Neural progenitor cell (in vitro differentiated cells): ENCODE measurements at places on chromosomes 11 and 22.

DNA sequence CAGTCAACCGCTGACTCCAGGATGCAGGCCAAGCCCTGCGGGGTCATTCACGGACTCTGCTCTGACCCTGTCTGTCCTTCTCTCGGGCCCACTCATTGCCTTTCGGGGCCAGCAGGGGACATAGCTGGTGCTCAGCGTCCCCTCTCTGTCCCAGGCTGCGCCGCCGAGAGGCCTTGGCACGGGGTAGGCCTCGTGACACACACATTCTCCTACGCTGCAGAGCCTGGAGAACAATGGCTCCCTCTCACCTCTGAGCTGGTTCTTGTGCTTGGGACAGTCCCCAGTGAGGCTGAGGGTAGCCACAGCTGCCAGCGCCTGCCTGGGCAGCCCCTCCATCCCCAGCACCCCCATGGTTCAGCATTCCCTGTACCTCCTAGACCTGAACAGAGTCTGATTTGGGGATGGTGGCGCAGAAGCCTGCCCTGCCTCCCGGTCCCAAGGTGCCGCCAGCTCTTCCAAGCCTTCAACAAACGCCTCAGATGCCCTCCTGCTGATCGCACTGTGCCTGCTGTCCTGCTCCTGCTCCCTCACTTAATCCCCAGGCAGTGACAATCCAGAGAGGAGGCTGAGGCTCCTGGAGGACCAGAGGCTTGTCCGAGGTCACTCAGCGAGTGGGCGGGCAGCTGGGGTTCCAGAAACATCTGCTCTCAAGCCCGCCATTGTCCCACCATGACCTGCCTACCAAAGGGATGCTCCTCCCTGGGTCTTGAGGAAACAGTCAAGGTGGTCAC is 30.4 kb downstream of the DUSP8 start:
- H3K36me3 ChIP-seq: no peaks in the 10 kb centered on the region
- H3K27me3 ChIP-seq: peaks cover 69% of the 10 kb centered on the region
- peak; percentile 34 for DNase-seq
- H3K27ac ChIP-seq: no peak overlapping the region

DNA sequence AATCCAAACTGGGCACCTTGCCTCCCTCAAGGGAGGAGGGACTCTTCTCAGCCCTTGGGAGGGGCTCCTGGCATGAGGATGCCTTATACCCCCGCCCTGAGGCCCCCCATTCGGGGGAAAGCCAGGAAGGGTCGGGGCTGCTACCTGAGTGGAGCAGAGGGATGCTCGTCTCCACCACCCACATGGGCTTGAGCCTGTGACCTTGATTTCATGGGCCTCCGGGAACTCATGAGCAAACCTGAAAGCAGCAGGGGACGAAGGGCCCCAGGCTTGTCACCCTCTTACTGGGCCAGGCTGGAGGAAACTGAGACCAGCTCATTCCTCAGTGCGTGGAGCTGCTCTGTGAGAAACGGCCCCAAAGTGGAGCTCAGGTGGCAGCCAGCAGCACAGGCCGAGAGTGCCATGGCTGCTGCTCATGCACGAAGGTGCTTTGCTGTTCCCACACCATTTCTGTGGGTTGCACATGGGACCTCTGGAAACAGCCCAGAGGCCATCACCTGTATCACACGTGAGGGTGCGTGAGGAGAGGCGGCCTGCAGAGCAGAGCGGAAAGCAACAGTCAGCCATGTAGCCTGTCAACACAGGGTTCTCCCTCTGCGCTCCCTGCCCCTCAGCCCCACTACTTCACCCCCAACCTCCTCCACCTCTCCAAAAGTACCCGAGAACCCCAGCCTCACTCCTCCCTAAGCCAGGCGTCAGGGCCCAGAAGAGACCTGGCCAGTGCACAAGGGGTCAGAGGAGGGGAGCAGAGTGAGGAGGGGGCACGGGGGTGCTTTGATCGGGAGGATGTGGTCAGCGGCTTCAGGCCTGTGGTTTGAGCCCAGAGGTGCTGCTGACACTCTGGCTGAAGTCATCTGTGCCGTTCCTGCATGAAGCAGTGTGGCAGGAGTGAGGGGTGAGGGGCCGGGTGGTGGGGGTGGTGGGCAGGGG is 14.1 kb upstream of the IL2RB start:
- no peaks in the 10 kb centered on the region for H3K36me3 ChIP-seq
- no peak overlapping the region for H3K27ac ChIP-seq
- no peak for DNase-seq
- no peaks in the 10 kb centered on the region for H3K4me1 ChIP-seq
- no peak overlapping the region for H3K4me3 ChIP-seq

DNA sequence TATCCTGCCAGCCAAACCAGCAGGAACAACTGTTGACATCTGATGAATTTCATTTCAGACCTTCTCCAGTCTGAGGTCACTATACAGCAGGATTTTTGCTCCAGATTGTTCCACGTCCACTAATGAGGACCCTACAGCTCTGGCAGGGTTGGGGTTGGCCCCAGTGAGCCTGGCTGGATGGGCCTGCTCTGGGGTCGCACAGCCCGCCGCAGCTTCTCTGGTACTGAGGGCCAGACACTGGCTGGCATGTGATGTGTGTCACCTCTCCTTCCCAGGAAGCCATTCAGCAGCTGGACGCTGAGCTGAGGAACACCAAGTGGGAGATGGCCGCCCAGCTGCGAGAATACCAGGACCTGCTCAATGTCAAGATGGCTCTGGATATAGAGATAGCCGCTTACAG is 5.4 kb downstream of the NEFH start:
- no peak overlapping the region for H3K4me3 ChIP-seq
- H3K27me3 ChIP-seq: peaks cover 25% of the 10 kb centered on the region
- no peak for DNase-seq
- H3K4me1 ChIP-seq: peaks cover 11% of the 10 kb centered on the region
- no peaks in the 10 kb centered on the region for H3K36me3 ChIP-seq
- no peak overlapping the region for H3K27ac ChIP-seq

GRCh38 chr11:71125150-71125549 is 127.2 kb downstream of the SHANK2 start:
- no peaks in the 10 kb centered on the region for H3K27me3 ChIP-seq
- no peaks in the 10 kb centered on the region for H3K36me3 ChIP-seq
- H3K4me3 ChIP-seq: no peak overlapping the region
- no peak for DNase-seq

- no peaks in the 10 kb centered on the region for H3K36me3 ChIP-seq
- no peaks in the 10 kb centered on the region for H3K27me3 ChIP-seq
- H3K4me3 ChIP-seq: no peak overlapping the region
- DNase-seq: peak; percentile 21
- peaks cover 17% of the 10 kb centered on the region for H3K4me1 ChIP-seq
- no peak overlapping the region for H3K27ac ChIP-seq
These were observed 2.0 kb upstream of the CASTOR1 start for GRCh38 chr22:30291058-30291892.

GRCh38 chr11:561148-562003 is 606 bp downstream of the RASSF7 start:
- H3K4me1 ChIP-seq: peaks cover 14% of the 10 kb centered on the region
- H3K4me3 ChIP-seq: peak overlapping the region; percentile 100
- H3K27ac ChIP-seq: no peak overlapping the region
- H3K36me3 ChIP-seq: no peaks in the 10 kb centered on the region
- H3K27me3 ChIP-seq: peaks cover 30% of the 10 kb centered on the region

- H3K36me3 ChIP-seq: peaks cover 25% of the 10 kb centered on the region
- H3K27ac ChIP-seq: no peak overlapping the region
- no peaks in the 10 kb centered on the region for H3K4me1 ChIP-seq
- DNase-seq: no peak
- H3K4me3 ChIP-seq: no peak overlapping the region
These were observed 8.3 kb downstream of the TMEM138 start for GRCh38 chr11:61370349-61371005.

GRCh38 chr11:128693416-128693712 is 508 bp upstream of the FLI1 start:
- no peaks in the 10 kb centered on the region for H3K36me3 ChIP-seq
- peaks cover 100% of the 10 kb centered on the region for H3K27me3 ChIP-seq
- no peak for DNase-seq

GRCh38 chr11:128981254-128981653 is 38.6 kb upstream of the TP53AIP1 start:
- H3K27me3 ChIP-seq: no peaks in the 10 kb centered on the region
- no peak for DNase-seq
- H3K27ac ChIP-seq: no peak overlapping the region
- no peak overlapping the region for H3K4me3 ChIP-seq
- no peaks in the 10 kb centered on the region for H3K4me1 ChIP-seq

- no peaks in the 10 kb centered on the region for H3K36me3 ChIP-seq
- H3K4me1 ChIP-seq: peaks cover 21% of the 10 kb centered on the region
- H3K27ac ChIP-seq: no peak overlapping the region
- DNase-seq: no peak
These were observed 32.3 kb downstream of the OSBPL5 start for GRCh38 chr11:3132831-3133260.

DNA sequence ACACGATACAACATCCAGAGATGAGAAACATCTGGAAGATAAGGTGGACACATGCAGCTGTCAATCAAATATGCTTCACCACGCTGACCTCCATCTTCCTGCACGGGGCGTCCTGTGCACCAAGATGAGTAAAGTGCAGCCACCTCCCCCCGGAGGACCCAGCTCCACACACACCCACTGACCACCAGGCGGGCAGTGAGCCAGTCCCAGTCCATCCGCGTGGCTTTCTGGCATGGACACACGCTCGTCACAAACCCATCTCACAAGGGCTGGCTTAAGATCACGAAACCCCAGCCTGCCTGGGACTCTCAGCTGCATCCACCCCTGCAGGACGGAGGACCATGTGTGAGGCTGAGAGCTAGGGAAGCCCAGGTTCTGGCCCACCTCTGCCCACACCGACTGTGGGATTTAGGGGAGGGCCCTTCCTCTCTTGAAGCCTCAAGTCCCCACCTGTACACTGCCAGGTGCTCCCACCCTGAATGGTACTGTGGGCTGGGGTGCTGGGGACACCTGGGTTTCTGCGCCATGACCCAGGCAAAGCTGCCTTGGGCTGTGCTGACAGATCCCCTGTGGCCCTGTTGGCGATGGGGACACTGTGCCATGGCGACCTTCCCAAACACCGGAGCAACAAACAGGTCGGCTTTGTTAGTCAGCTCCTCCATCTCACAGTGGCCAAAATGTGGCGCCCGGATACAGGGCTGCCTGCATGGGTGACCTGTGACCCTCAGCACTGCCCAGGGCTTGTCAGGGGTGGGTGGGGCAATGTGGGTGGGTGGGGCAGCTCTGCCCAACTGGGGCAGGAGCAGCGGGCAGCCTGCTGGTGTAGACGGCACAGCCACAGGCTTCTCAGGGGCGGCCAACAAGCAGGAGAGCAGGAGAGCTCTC is 629.0 kb downstream of the TBC1D22A start:
- no peaks in the 10 kb centered on the region for H3K27me3 ChIP-seq
- H3K36me3 ChIP-seq: no peaks in the 10 kb centered on the region
- no peak for DNase-seq
- H3K4me3 ChIP-seq: no peak overlapping the region
- no peak overlapping the region for H3K27ac ChIP-seq
- H3K4me1 ChIP-seq: no peaks in the 10 kb centered on the region

DNA sequence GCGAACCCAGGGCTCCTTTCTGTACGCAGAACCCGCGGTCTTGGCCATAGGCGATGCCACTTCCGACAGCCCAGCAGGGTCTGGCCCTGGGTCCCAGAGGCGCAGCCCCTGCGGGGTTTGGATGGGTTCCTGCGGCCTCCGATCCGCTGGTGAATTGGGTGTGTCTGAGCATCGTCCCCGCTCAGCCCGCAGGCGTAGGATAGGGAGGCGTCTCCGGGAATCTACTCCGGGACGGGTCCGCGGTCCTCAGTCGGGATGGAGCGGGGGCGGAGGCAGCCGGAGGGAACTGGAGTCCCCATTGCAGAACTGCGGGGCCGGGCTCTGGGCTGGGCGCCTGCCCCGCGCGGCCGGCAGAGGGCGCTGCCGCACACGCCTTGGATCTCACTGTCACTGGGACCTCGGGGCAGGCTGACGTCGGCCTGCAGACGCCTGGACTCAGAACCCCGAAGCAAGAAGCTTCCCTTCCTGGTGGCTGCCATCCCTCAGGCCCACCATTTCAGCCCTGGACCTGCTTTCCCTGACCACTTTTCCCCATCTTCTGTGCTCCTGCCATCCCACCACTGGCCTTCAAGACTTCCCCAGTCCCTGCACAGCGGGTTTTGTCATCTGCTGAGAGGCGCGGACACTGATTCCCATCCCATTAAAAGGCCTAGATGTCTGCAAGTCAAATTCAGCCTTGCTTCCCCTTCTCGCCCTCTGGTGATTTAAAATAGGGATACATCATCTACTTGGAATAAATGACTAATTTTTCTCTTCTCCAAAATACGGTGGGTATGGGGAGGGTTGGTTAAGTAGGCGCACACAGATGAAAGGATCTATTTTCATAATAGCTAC is 38.3 kb upstream of the CREB3L1 start:
- H3K27ac ChIP-seq: no peak overlapping the region
- H3K27me3 ChIP-seq: peaks cover 40% of the 10 kb centered on the region
- H3K36me3 ChIP-seq: no peaks in the 10 kb centered on the region
- peaks cover 26% of the 10 kb centered on the region for H3K4me1 ChIP-seq
- H3K4me3 ChIP-seq: peak overlapping the region; percentile 48
- DNase-seq: peak; percentile 94

DNA sequence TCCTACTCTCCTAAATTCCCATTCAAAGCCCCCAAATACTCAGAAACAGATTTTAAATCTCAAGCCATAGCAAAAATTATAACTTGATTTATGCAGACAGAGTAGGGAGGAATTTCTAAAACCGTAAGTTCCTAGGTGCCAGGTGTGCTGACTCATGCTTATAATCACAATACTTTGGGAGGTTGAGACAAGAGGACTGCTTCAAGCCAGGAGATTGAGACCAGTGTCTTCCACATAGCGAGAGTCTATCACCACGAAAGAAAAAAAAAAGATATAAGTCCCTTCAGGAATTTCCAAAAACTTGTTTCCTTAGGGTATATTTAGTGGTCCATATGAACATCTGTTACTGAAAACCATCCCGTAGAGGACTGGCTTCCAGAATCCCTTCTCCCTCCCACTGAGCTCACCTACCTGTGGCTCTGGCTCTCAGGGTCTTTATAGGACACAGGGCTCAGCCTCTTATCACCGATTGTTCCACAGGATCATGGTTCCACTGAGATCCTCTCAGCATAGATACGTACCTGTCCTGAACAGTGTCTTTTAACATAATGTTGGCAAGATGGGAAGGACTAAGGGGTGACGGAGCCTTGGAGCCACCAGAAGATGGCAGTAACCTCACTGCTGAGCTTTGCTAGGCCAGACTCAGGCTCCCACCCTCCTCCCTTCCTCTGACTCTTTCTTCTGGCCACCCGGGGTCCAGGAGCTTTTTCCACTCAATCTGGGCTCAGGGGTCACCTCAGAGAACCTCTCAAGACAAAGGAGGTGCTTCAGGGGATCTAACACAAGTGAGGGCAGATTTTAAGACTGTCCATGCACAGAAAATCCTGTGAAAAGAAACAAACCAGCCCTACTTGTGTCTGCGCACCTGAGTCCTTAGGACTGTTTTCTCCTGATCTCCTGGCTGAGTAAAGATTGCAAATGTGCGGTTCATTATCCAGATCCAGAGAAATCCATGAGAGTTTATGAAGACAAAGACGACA is 117.5 kb upstream of the TOP3B start:
- peak; percentile 38 for DNase-seq
- H3K27me3 ChIP-seq: peaks cover 100% of the 10 kb centered on the region
- H3K4me1 ChIP-seq: no peaks in the 10 kb centered on the region
- no peaks in the 10 kb centered on the region for H3K36me3 ChIP-seq
